ENCODE measurements at places on chromosomes 1 and 21.
A peak's percentile ranks its signal among the peaks of the same experiment; 100 is the strongest.

- DNase-seq = no peak
These were observed 48.2 kb downstream of the SYT2 start for GRCh38 chr1:202662081-202662480.

DNA sequence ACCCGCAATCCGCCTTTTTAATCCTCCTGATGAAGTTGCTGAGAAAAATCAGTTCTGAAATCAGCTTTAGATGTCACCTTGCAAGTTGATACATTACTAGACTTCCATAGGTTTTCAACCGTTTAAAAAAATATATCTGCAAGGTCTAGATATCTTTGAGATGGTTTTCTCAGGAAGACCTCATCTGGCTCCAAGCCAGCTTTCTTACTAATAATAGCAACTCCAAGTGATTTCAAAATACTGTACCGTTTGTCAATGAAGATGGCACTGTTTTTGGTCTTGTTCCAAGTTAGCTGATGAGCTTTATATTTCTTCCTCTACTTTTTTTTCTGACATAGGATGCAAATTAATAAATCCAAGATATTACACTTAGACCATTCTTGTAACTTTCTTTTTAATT lies 40.3 kb downstream of the LRRC8C start:
- no peak for DNase-seq

- no peak for DNase-seq
These were observed 6.5 kb upstream of the IGSF3 start for GRCh38 chr1:116674011-116674531.

GRCh38 chr1:68819190-68819829 lies 322.4 kb upstream of the DEPDC1 start:
- peak; percentile 8 for DNase-seq

DNA sequence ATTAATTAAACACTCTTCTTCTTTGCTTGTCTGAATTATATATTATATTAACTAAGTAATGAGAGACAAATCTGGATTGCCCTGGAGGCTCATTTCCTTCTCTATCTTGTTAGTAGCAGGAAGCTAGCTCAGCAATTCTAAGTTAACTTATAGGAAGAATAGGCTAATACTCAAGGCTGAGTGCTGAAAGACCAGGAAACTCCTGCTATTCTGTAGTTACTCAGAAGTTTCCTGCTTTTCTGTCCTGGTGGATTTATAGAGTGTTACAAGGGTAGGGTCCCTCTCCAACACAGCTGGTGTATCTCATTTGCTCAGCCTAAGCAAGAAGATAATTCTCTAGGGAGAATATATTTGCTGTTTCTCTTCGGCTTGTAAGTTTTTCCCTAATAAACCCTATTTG lies 29.2 kb downstream of the HSPA13 start:
- DNase-seq = no peak

GRCh38 chr1:83834621-83835264 lies 164.2 kb downstream of the TTLL7 start:
- no peak for DNase-seq

GRCh38 chr1:72066431-72066830 lies 215.9 kb downstream of the NEGR1 start:
- no peak for DNase-seq

- DNase-seq = no peak
These were observed 3.1 kb upstream of the ARHGEF2 start for GRCh38 chr1:155981266-155982088.

- DNase-seq = no peak
These were observed 36.2 kb downstream of the LDLRAP1 start for GRCh38 chr1:25579292-25580252.

DNA sequence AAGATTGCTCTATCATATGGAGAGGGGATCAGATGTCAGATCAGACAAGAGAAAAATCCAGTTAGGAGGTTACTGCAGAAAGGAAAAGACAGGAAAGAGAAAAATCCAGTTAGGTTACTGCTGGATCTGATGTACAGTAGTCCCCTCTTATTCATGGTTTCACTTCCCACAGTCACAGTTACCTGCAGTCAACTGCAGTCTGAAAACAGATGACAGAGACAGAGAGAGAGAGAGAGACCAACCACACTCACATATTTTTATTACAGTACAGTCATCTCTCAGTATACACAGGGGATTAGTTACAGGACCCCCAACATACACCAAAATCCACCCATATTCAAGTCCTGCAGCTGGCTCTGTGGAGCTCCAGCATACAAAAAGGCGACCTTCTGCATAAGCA lies 29.3 kb downstream of the NUP133 start:
- DNase-seq = no peak

GRCh38 chr1:66331658-66332547 lies 202.1 kb upstream of the SGIP1 start:
- peak; percentile 68 for DNase-seq

- DNase-seq = no peak
These were observed 40.1 kb downstream of the TMED5 start for GRCh38 chr1:93140106-93140505.

- no peak for DNase-seq
These were observed 4.2 kb upstream of the GJB5 start for GRCh38 chr1:34750610-34751009.

DNA sequence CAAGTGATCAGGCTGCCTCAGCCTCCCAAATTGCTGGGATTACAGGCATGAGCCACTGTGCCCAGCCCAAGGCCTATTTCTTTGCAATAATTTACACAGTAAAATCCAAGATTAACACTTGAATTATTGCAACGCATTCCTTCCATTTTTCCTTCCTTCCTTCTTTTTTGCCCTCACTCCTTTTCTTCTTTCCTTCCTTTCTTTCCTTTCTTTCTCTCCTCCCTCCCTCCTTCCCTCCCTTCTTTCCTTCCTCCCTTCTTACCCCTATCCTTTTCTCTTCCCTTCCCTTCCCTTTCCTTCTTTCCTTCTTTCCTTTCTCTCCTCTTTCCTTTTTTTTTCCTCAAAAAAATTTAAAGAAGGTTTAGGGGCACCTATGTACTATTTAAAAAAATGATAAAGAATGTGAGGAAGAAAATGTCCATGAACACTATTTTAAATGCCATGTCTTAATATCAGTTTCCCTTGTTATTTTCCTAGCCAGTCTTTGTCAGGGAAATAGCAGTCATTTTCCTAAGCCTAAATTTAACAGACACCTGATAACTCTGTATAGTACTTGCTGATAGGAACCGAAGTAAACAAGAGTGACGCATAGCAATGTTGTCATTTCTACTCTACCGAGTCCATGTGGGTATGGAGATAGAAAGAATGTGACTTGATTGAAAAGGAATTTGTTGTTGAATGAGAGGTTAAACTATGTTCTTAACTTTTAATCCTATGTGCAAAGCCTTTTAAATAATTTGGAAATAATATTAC lies 79.8 kb upstream of the HMCN1 start:
- DNase-seq = peak; percentile 18

DNA sequence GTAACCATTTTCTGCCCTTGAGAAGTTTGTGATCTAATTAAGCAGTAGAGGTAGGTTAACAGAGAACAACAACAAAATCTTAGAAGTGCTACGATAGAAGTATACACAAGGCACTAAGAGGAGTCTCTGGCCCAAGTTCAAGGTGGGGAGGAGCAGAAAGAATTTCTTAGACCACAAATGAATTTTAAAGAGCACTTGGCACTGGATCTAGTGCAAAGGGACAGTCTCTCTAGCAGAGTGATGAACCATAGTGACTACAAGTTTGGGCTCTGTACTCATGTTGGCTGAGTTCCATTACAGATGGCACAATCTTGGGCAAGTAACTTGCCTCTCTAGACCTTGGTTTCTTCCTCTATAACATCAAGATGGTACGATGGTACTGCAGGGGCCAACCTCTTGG lies 33.3 kb upstream of the PIGC start:
- no peak for DNase-seq

DNA sequence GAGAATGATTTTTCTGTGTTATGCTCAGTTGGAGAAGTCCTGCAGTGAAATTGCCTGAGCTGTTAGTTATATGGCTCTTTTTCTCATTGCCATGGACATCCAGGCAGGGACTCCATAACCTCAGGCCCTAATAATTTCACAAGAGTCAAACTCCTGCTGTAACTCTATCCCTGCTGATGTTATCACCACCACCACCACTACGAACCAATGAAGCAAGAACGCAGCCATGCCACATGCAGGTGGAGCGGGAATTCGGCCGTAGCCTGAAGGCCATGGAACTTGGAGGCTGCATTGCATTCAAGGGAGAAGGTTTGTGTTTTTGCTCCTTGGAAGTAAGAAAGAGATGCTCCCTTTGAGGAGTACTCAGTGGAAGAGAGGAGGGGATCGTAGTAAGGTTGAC lies 16.8 kb upstream of the DLGAP3 start:
- no peak for DNase-seq

DNA sequence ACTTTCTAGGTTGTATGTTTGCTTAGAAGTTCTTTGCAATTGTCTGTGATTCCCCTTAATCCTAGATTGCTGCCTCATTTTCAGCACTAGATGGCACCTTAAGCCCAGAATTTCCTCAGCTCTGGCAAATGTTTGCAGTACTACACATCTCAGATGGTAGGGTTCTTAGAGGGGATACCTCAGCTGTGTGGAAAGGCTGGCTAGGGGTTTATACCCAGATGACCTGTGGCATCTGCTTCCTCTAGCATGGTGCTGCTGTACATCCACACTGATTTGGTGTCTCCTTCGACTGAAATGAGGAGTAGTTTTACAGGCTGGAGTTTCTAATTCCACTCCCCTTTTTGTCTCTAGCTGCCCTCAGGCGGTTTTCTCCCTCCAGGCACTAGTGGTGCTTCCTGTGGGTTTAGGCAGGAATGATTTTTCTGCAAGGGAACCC lies 23.5 kb downstream of the ASB17 start:
- DNase-seq = peak; percentile 2

- peak; percentile 48 for DNase-seq
These were observed 656.4 kb downstream of the LTN1 start for GRCh38 chr21:28336314-28336713.

DNA sequence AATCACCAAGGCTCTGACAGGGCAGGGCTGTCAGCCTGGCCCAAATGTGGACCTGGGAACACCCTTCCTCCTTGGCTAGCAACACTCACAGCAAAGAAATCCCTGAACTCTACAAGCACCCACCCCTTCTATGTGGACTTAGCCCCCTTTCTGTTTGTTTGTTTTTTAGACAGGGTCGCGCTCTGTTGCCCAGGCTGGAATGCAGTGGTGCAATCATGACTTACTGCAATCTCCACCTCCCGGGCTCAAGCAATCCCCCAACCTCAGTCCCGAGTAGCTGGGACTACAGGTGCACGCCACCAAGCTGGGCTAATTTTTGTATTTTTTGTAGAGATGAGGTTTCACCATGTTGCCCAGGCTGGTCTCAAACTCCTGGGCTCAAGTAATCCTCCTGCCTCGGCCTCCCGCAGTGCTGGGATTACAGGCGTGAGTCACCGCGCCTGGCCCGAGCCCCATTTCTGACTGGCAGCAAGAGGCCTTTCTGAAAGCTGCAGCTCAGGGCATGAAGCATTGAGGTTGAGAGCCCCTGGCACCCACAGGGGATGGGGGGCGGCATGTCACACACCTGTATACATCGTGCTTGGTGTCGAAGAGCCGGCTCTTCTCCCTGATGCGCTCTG lies 16.2 kb downstream of the RIPK4 start:
- no peak for DNase-seq

GRCh38 chr1:110328274-110328673 lies 10.9 kb upstream of the RBM15 start:
- no peak for DNase-seq

DNA sequence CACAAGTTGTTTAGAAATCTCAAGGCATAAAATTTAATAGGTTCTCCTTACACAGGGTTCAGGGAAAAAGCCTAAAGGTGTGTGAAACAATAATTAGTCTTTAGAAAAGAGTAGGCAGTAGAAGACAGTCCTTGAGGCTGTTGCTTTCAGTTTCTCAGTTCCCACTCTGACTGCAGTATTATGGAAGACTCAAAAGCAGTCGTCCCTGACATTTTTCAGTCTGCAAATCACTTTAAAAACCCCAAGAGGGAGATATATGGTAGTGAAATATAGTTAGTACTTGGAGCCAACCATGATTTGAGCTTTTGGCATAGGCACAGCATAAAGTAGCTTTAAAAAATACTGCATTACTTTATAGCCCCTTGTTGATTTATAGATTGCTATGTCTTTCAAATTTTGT lies 299.7 kb downstream of the OLFM3 start:
- no peak for DNase-seq

- no peak for DNase-seq
These were observed 118.2 kb upstream of the ADGRL4 start for GRCh38 chr1:79124756-79125155.

DNA sequence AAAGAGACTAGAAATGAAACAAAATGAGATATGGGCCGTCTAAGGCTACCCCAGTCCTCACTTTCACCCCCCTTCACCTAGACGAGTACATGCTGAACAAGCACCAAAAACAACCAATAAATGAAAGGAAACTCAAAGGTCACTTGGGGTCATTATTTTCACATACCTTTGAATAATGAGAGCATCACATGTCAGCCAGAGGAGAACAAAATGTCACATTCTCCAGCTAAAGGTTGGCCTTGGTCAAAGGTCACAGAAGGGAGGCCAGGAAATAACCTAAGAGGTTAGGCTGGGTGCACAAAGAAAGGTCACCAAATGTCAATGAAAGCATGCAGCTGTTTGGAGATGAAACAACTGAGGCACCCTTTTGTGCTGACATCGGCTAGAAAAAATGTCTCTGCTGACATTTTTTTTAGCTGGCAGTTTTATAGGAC lies 288.7 kb upstream of the USP25 start:
- no peak for DNase-seq

- no peak for DNase-seq
These were observed 41.0 kb downstream of the SDC3 start for GRCh38 chr1:30867537-30867936.

DNA sequence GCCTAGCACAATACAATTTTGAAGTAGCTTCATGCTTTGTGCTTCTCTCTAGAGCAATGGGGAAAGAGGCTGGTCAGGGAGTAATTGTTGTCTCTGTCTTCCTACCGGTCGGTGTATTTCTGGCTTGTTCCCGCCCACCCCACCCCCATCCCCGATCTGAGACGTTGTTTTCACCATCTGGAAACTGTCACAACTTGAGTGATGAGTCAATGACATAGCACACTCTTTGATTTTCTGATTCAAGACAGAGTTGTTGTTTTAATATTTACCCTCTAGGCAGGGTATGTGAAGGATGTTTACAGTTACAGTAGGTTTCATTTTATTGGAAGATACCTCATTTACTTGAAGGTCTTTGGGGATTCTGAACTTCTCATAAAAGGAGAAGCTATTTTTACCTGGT lies 7.0 kb downstream of the IL12RB2 start:
- no peak for DNase-seq

GRCh38 chr1:64839732-64840405 lies 95.0 kb downstream of the RAVER2 start:
- DNase-seq = no peak

GRCh38 chr1:154968731-154969130 lies 1.8 kb downstream of the SHC1 start:
- no peak for DNase-seq

DNA sequence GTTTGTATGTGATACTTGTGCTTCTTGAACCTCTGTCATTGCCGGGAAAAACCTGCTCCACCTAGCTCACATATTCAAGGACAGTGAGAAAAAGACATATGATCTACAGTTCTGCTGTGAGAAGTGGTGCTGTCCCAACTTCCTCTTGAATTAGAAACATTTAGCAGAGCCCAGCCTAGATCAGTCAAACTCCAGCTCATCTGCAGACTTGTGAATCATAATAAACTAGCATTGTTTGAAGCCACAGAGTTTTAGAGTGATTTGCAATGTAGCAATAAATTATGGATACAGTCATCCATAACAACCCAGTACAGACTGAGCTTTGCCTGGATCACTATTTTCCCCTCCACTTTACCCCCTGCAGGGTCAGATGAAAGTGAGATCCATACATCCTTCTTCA lies 497.8 kb downstream of the PLA2G4A start:
- no peak for DNase-seq

GRCh38 chr1:226708967-226709396 lies 30.1 kb downstream of the ITPKB start:
- DNase-seq = peak; percentile 34

Data from AG08396 (cell line).